NCI-H187 (cell line): ENCODE measurements at places on chromosomes 7 and 10.

GRCh38 chr7:1062296-1063294 lies 18.2 kb downstream of the GPR146 start:
- DNase-seq = no peak

- no peak for DNase-seq
These were observed 22.8 kb upstream of the DLX6 start for GRCh38 chr7:96982586-96982985.

- peak; percentile 40 for DNase-seq
These were observed 267.3 kb upstream of the NPVF start for GRCh38 chr7:25495342-25496250.

- DNase-seq = no peak
These were observed 127.7 kb downstream of the CDK14 start for GRCh38 chr7:90723866-90724265.

GRCh38 chr7:91941450-91941849 lies 788 bp downstream of the AKAP9 start:
- peak; percentile 12 for DNase-seq

GRCh38 chr10:43955978-43956377 lies 307.3 kb upstream of the ZNF32 start:
- DNase-seq = no peak

DNA sequence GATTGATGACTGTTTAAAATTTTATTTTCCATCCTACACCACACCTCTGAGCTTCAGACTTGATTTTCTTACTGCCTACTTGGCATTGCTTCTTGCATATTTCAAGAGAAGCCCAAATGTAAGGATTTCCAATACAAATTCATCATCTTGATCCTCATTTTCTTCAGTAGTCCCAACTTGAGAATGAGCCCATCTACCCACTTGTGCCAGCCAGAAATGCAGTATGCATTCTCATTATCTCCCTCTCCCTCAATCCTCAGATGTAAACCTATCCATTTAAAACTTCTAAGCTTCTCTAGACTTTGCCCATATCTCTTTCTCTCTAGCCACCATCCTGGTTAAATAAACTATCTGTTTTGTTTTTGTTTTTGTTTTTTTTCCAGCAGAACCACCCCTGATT lies 22.4 kb upstream of the EGFR start:
- no peak for DNase-seq

GRCh38 chr7:112537822-112538387 lies 57.1 kb downstream of the LSMEM1 start:
- DNase-seq = no peak
